ENCODE measurements at places on chromosomes 3 and 15.

- no peak for DNase-seq
These were observed 77.5 kb upstream of the TNFAIP8L3 start for GRCh38 chr15:51172193-51172592.

DNA sequence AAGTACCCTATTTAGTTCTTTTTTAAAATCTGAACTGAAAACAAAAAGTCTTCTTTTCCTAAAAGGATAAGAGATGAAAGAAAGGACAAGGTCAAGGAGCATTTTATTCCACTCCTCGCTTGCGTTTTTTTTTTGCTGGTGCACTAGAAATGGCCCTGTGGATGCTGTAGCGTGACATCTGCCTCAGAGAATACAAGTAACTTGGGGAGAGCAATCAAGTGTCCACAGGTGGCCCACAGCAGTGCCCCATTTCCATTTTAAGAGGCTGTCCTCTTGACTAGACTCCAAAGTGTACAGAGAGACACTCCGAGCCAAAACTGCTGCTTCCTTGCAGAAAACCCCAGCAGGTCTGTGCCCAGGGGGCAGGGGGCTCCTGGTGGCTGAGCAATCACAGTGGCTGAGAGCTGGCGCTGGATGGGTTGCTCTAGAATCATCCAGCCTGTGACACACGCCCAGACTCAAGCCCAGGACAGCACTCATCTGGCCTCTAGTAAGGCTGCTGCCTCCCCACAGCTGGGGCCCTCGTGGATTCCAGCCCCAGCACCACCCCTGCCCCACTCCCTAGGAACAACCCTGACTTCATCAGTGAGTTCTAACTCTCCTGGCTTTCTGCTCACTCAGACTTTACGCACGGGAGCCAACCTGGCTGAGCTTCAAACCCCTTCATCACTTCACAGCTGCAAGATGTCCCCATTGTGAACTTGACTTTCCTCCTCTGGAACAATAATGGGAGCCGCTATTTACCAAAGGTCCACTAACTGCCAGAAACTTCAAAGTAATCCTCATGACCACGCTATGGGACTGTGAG, 71.1 kb upstream of the SPATA12 start:
- no peak for DNase-seq

GRCh38 chr3:39519554-39520288, 52.2 kb downstream of the MOBP start:
- DNase-seq = no peak

- no peak for DNase-seq
These were observed 27.5 kb downstream of the MASP1 start for GRCh38 chr3:187264021-187264420.

- no peak for DNase-seq
These were observed 45.1 kb upstream of the MAGI1 start for GRCh38 chr3:66083784-66084213.

GRCh38 chr15:93985176-93985575, 246.2 kb upstream of the MCTP2 start:
- no peak for DNase-seq

- DNase-seq = no peak
These were observed 48.7 kb downstream of the BDH1 start for GRCh38 chr3:197507081-197507480.

- peak; percentile 37 for DNase-seq
These were observed 200.0 kb upstream of the UBE2E2 start for GRCh38 chr3:23002836-23003732.

DNA sequence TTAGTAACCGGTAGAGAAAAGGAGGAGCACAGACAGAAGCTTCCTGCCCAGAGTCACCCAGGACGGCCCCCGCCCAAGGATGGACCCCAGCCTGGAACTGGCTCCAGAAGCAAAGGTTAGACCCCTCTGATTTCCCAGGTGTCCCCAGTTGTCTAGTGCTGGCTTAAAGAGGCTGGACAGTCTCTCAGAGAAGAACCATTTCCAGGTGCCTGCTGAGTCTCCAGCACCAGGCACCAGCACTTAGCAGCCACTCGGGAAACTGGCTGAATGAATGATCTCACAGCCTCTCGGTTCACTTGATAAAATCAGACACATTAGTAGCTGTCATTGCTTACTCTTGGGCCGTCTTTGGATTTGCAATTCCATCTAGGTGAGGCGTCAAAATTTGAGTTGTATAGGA, 139.7 kb upstream of the HES1 start:
- DNase-seq = no peak

GRCh38 chr3:181718369-181718768, 6.6 kb downstream of the SOX2 start:
- DNase-seq = no peak

DNA sequence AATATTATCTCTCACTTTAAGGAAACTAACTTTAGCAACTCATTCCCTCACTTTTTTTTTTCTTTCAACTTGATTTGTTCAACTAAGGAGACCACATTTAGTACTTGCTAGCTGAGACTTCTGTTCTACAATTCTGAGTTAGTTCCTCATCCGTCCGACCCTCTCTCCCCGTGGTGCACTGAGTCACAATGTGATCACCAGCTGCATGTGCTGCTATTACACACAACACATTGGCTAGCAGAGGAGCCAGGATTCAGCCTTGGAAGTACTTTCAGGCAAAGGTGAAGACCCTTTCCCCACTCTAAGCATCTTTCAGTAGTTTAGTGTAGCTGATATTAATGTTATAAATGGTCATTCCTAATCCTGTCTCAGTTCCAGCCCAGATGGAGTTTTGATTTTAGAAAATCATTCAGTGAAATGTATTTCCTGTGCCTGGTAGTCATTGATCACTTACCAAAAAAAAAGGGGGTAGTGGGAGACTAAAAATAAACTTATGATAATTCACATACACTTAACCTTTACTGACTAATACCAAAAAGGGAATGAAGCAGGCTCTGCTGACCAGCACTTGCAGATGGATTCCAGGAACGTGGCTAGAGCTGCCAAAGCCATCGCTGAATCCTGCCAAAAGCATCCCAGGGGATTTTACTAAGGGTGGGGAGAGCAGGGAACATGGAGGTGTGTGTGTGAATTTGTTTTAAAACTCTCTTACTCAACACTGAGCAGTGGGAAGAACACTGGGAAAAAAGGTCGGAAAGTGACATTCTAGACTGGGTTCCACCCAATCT, 424.8 kb downstream of the LPP start:
- DNase-seq = peak; percentile 54

DNA sequence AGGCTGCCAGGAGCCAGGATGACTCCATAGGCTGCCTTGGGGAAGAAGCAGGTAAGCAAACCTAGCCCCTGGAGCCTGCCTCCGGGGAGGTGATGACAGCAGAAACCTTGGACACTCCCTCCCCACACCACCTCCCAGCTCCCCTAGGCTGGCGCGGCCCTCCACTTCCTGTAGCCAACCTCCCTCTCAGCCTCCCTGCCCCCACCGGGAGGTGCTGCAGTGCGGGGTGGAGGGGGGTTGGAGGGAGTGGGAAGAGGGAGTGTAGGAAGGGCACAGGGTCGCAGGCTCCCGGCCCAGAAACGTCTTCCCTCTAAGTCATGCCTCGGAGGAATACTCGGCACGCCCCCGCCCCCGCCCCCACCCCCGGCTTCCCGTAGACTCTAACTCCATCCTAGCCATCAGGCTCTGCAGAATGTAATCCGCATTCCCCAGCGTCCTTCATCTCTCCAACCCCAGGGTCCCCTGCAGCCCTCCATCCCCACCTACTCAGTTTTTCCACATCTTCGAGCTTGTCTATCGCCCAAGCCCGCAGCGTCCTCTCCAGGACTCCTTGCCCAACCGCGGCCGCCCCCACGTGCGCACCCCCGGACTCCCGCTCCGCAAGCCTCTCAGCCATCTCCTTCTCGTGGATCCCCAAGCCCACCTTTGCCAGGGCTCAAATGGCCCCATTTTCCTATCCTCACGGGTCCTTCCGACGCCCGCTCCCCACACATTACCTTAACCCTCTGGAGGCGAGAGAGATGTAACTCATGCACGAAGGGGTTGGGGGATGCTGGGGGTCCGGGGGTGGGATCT, 528 bp downstream of the LPCAT4 start:
- DNase-seq = no peak

DNA sequence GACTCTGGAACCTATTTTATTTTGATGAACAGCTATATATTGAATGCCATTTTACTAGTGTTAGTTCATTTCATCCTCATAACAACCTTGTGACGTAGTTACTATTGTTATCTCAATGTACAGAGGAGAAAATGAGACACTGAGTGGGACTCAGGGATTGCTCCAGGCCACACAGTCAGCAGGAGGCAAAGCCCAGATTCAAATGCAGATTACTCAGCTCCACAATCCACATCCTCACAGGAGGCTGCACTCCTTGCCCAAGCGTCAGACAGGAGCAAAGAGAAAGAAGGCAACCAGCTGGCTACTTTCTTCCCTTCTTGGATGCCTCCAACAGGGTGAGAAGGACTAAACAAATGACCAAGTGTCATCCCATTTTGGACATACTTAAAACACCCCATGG, 92.0 kb upstream of the CCDC54 start:
- no peak for DNase-seq

GRCh38 chr3:120875989-120876388, 32.0 kb upstream of the STXBP5L start:
- DNase-seq = no peak

DNA sequence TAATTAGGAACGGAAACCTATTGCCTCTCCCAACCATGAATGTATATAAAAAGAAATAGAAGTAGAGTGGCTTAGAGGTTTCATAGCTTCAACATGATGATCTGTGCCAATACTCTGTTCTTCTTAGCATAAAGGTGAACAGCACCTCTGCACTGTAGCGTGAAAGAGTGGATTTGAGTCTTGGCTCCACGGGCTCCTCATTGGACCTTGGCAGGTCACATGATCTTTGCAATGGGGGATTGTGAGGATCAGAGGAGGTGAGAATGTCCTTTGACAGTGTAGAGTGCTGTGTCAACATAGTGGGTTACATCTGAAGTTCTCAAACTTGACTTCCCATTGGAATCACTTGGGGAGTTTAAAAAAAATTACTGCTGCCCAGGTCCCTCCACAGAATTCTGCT, 51.4 kb downstream of the FEM1B start:
- DNase-seq = no peak

- no peak for DNase-seq
These were observed 25.9 kb downstream of the ETFA start for GRCh38 chr15:76285241-76285825.

GRCh38 chr3:192174283-192174682, 553.1 kb downstream of the FGF12 start:
- no peak for DNase-seq

DNA sequence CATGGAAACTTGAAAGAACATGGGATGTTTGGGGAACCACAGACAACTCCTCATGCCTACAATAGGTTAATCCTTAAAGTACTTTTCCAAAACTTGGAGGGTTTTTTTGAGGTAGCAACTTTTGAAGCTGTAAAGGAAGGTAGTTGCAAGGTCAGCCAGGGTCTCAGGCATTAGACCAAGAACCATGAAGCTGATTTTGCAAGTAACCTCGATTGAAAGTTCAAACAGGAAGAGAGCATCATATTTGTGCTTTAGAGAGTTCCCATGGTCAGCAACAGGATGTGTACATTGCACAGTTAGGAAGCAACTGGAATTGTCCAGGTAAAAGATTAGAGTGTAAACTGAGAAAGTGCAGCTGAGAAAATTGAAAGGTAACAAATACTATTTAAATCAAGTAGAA, 199.8 kb upstream of the NR2F2 start:
- DNase-seq = no peak

GRCh38 chr15:79978655-79979514, 7.9 kb upstream of the BCL2A1 start:
- no peak for DNase-seq

DNA sequence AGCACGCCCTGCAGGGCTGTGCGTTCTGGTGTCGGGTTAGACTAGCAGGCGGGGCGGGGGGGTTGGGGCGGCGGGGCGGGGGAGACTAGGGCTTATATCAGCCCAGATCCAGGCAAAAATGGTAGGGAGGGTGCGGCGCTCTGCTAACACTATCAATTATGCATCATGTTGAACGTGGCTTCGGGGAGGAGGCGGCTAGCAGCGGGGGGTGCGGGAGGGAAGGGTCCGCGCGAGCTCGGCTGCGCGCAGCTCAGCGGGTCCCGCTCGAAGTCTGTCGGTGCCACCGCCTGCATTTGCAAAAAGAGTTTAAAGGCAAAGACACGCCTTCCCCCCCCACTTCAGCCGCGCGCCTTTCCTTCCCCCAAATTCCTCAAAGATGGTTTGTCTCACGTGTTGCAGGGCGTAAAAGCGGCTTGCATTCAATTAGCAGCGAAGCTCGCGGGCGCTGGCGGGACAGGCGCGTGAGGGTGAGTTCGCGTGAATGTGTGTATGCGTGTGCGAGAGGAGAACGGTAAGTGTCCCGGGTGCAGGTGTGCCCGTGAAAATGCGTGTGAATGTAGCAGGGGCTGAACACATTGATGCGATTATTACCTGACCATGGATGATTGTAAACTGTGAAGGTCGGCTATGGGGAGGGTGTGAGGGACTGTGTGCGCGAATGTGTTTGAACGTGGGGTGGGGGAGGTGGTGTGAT, at the start of gene ISLR2:
ISLR2 (plus strand) TSS at position 432 of the 694 bp plus-strand sequence. CDS start 2,169 bp downstream, outside the sequence.
- no peak for DNase-seq

DNA sequence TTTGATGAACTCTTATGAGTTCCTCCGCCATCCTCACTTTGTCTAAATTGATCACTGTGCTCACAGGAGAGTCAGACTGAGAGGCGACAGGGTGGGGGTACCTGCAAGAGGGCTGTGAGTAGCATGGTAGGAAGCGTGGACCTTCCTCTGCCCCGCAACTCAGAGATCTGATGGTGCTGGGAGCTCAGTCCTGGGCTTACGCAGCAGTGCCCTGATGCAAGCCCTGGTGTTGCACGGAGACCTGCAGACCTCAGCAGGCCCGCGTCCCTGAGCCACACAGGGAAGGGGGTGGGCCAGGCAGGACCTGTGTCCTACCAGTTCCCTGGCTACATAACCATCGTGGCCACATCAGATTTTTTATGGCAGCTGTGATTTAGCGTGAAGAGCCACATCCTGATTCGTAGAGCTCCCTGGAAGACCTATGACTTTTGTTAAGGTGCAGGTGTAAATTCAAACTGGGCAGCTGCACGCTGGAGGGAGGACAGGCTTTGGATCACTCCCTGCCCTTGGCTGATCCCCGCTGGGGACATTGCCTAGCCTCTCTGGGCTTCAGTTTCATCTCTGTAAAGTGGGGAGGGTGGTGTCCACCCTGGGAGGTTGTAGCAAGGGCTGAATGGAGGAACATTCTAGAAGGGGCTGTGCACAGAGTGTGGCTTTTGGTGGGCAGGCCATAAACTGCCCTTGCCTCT, 176.1 kb downstream of the KLF13 start:
- no peak for DNase-seq

DNA sequence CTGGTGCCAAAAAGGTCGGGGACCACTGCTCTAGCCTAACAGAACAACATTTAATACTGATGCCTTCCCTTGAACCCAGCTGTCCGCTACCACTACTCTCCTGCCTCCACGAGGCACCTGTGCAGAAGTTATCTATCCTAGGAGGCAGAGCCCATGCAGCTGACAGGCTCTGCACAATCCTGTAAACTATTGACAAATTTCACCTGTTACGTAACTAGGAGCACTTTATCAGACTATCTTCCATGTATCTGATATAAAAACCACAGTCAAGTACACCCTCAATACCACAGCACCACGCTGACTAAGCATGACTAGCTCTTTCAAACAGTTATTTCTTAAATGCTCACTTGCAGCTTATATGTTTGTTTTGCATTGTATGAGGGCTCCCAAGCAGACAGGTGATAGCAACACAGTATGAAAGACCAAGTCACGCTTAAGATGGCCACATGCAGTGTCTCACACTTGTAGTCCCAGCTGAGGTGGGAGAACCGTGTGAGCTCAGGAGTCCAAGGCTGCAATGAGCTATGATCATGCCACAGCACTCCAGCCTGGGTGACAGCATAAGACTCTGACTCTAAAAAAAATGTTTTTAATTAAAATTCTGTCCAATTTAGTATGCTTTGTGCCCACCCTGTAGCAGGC, 4.5 kb upstream of the IL17RC start:
- DNase-seq = no peak

GRCh38 chr3:10561946-10562560, 56.7 kb upstream of the ATP2B2 start:
- DNase-seq = no peak
